ENCODE measurements at places on chromosomes 5 and 9.

DNA sequence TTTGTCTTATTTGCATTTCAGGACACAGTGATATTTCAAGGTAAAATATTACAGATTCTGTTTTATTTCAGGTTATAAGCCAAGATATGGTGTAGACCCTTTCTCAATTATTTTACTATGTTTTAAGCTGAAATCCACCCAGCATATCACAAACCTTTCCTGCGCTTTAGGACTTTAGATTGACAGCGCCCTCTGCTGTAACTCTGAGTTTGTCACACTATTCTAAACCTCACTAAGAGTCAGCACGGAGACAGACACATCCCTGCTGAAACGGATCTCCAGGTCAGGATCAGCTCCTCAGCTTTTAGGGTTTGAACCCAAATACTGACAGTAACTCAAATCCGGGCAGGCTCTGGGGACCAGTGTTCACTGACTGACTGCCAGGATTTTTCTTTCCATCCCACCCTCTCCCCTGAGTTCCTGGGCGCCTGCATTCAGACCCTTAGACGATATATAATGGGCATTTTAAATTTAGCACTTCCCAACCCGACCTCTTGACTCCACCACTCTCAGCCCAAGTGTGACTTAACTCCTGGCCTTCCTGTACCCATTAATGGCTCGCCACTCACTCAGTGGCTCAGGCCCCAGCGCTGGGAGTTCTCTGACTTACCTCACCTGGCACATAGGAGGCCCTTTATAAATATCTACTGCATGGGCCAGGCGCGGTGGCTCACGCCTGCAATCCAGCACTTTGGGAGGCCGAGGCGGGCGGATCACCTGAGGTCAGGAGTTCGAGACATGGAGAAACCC is 33.5 kb downstream of the TLX3 start:
- DNase-seq, result peak; percentile 47

DNA sequence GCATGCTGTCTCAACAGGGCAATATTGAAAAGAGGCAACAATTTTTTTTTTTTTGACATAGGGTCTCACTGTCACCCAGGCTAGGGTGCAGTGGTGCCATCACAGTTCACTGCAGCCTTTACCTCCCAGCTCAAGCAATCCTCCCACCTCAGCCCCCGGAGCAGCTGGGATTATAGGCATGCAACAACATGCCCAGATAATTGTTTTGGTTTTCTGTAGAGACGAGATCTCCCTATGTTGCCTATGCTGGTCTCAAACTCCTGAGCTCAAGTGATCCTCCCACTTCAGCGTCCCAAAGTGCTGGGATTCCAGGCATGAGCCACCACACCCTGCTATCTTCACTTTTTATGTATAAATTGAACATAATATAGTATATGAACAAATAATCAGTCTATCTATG is 47.6 kb downstream of the PRELID2 start:
- DNase-seq, result no peak

DNA sequence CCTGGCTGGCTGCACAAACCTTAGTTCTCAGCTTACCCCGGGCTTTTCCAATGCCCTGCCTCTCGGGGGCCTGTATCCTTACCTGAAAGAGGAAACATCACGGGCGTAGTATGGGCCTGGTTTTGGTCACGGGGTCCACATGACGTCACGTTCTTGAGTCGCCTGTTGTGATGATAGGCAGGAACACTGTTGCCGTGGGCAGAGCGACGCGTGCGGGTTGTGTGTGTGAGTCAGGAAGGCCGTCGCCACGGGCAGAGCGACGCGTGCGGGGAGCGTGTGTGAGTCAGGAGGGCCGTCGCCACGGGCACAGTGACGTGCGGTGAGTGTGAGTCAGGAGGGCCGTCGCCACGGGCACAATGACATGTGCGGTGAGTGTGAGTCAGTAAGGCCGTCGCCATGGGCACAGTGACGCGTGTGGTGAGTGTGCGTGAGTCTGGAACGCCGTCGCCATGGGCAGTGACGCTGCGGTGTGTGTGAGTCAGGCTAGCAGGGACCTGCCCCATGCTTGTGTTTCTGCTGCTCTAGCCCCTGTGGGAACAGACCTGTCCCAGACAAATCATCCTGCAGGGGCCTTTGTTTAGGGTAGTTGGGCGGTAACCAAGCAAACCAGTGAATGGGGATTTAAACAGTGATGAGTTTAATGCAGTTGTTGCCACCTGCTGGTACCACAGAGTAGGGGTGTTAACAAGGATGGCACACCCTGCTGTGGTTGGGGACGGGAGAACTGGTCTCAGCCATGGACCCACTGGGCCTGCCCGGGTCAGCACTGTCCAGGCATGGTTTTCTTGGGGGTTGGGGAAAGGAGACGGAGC is 19.8 kb downstream of the TRIP13 start:
- no peak for DNase-seq

DNA sequence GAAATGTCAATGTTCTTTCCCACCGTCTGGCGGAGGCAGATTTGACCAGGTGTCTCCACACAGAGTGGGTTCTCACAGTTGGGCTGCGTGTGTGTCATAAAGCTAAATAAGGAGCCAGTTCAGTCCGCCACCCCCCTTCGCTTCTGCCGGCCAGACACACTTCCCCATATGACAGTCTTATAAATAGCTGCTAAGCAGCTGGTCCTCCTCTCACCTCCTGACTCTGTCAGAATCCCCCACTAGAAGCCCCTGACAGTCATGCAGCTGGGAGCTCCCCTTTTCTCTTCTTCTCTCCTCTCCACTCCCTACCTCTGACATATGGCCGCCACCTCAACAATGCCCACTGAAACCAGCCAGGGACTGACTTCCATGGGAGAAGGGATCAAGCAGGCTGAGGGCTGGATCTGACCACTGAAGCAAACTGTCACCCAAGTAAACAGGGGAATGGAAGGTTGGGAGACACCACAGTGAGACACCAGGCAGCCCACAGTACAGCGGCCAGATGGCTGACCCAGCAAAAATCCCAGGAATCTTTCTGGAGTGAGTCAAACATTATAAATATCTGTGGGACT is 141.9 kb upstream of the EFNA5 start:
- DNase-seq, result peak; percentile 59

DNA sequence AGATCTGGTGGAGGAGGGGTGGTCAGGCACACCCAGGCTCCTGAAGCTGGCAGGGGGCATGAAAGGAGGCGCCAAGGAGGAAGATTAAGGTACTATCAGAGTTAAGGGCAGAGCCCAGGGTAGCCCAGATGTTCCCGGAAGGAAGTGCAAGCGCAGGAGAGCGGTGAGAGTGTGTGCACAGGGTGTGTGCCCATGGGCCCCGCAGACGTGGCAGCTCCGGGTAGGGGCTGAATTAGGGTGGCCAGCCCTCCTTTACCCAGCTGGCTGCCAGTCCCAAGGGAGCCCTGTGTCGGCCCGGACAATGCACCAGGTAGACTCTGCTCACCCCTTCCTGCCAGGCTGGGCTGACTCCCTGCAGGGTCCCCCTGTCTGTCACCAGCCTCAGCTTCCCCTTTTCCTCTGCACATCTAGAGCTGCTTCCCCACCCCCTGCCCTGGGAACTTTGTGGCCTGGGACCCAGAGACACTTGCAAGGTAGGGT is at the start of gene SMIM33:
SMIM33 (plus strand) TSS at position 184 of the 480 bp plus-strand sequence; CDS start at position 302, 118 bp downstream.
- DNase-seq, result no peak

GRCh38 chr5:125117566-125117965 is 371.1 kb upstream of the ZNF608 start:
- no peak for DNase-seq

DNA sequence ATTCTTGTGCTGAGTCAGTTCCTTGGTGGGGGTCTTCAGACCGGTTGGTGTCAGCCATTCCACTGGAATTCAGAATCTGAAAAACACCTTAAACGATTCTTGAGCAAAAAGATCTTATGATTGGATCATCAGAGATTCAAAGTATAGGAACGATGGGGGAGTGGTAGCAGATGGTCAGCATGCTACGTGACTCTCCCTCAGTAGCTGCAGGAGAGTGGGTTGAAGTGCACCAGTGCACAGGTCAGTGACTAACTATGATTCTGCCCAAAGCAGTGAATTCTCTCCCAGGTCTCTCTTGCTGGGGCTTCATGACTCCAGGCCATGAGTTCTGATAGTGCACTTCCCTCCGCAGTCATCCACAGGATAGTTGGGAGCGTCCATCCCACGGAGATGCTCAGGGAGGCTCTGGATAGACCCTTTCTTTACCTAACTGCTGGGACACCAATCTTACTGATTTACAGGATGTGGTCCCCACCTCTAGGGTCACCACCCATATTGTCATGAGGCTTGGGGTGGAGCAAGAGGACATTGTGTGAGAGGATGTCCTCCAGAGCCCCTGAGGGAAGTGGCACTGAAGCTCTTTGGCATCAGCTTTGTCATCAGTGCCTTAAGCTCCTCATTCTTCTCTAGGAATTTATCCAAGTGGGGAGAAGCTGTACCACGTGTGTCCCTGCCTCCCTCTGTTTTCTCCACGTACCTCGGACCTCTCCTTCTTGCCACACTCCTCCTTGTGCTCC is 62.0 kb downstream of the RASGRF2 start:
- DNase-seq, result no peak

DNA sequence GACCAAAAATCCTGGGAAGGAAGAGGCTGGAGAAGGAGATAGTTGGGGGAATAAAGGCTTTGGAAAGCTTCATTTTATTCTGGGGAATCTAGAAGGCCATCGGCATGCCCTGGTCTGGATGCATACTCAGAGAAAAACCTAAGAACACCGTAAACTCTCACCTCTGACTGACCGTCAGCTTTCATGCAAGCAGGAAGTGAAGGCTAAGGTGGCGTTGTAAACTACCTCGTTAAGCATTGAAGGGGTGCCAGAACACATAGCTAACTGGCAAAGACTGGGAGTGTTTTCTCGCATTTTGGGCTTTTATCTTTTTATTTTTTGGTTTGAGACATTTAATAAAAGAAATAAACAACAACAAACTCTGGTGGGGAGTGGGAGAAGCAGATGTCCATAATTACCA is 2.6 kb upstream of the SLC38A9 start:
- DNase-seq, result no peak

GRCh38 chr9:37806271-37806670 is 5.7 kb downstream of the DCAF10 start:
- DNase-seq, result peak; percentile 65

- no peak for DNase-seq
These were observed 131.4 kb downstream of the TMEM174 start for GRCh38 chr5:73304381-73304780.

- no peak for DNase-seq
These were observed 52.1 kb downstream of the GRIA1 start for GRCh38 chr5:153542536-153542935.

DNA sequence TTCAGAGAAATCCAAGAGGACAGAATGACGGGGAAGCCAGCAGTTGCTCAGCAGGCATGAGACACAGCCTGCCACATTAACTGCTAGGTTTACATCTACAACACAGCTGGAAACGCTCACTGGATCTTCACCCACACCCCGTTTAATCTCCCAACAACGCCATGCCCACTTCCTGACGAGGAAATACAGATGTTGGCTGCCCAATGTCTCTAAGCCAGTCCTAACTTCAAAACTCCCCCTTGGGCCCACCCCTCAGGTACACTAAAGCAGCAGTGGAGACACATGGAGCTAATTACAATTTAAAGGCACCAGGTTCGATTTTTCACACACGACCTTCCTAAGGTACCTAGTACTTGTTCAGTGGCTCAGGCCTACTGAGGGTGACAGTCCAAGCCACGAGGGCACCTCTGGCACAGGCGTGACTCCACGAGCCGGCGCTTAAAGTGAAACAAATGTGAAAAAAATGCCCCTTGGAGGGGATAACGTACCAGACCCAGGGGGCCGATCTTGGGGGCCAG is 904 bp downstream of the RPL12 start:
- no peak for DNase-seq

GRCh38 chr5:74424162-74424868 is 216.2 kb downstream of the ENC1 start:
- DNase-seq, result no peak

- no peak for DNase-seq
These were observed 105.8 kb downstream of the TTLL11 start for GRCh38 chr9:121987314-121987713.

DNA sequence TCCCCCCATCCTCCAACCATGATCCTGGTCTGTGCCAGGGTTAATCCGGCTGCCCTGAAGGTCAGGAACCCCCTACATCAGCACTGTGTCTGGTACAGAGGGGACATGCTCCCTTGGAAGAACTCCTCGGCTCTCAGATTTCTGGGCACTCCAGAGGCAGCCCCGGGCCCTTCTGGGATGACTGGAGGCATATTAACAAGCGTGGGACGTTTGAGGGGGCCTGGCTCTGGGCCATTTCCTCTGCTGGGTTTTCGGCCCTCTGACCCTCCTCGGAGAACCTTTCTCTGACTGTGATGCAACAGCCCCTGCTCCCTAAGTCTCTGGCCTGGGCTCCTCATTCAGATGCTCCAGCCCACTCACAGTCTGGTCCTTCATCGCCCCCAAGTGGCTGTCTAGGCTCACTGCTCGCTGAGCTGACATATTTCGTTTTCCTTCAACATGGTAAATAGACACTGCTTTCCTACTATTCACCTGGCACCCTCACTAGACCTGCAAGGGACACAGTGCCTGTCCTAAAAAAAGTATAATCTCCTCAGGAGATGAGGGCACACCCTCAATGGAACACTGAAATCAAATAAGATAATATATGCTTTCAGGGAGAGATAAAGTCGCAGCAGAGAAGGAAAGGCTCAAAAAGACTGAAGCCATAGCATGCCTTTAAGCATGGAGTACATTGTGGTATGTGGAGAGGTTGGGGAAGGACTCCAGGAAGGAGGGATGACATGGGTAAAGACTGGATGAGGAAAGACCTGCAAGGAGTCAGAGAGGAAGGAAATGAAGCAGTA is 404.7 kb upstream of the TRPC7 start:
- peak; percentile 83 for DNase-seq

DNA sequence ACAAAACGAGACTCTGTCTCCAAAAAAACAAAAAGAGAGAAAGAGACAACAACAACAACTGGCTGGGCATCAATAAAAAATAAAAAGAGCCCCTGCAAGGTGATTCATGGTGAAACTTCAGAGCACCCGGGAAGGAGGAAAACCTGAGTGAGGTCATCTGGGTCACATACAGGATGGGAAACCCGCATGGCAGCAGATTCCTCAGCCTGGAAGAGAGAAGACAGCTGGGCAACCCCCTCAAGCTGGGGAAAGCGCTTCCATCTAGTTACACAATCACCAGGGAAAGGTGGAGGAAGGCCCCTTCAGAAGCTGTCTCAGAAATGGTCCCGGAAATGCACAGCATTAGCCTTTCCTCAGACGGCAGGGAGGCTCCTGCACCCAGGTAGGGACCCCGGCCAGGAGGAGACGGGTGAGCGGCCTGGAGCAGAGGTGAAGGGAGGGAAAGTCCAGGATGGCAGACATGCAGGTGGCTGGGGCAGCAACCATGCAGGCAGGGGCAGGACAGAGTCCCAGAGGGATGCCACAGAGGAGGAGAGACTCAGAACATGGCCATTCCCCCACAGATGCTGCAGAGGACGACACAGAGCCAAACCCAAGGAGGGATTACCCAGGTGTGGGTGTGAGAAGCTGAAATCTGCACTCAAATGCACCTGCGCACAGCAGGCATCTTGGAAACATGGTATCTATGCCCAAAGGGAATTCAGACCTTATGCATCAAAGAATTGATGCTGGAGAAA is 29.4 kb downstream of the CAMSAP1 start:
- DNase-seq, result no peak
